ENCODE measurements at places on chromosomes 6 and 20.

DNA sequence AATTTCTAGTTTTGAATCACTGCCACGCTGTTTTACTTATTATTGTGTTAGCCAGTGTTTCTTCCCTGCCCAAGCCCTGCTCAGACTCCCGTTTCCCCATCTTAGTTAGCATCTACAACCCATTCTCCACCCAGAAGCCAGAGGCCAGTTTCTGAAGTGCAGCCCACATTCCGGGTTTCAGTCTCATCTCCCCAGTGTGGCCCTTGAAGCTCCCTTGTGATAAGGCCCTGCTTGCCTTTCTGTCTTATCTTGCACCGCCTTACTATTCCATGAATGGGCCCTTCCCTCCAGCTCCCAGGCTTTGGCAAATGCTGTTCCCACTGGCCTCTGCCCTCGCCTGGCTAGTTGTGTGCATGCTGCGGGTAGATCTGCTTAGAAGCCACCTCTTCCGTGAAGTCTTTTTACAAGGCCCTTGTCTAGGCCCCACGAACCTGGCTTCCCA, 41.1 kb downstream of the TOX2 start:
- no peak for DNase-seq

DNA sequence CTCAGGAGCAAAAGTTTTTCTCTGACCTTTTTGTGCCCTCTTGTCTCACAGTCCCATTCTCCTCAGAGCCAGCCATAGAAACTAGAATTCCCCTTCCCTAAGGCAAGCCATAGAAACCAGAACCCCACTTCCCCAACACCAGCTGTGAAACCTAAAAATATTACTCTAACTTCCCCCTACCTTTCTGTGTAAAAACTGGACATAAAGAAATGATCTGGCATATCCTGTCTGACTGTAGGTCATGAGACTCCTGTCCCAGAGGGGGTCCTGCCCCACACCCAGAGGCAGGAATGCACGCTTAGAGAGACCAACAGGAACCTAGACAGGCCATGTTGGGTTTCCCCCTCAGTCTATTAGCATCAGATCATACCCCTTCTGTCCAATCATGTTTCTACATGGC, 140.6 kb upstream of the SLC22A16 start:
- DNase-seq = no peak

- no peak for DNase-seq
These were observed 148.6 kb upstream of the MAN1A1 start for GRCh38 chr6:119497988-119498727.

DNA sequence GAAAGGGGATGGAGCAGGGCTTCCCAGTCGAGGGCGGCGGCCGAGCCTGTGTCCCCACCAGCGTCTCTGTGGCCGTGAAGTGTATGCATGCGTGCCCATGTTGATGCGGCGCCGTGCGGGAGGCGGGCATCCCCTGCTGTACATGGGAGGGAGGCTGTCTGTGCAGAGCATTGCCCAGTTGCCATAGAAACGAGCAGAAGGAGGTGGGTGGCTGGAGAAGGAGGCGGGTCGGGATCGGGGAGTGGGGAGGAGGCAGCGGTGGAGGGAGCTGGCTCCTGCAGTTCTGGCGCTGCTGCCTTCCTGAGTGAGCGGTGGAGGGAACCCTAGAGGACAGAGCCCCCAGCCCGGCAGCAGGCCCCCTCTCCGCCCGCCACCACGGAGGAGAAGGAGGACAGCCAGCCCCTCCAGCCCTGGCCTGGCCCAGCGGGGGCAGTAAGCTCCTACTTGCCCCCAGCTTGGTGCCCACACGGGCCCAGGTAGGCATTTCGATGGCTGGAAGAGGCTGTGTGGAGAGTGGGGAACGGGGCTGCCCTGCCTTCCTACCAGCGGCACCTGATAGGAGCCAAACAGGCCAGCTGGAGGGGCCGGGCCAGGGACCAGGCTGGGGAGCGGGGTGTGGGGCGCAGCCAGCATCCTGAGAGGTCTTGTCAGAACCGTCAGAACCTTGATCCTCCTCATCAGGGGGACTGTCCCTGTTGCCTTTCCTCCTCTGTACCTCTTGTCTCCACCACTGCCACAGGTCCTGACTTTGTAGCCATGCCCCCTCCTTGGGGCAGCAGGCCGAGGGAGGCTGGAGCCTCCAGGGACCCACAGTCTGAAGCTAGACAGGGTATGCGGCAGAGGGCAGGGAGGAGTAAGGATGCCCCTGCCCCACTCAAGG, 41.3 kb downstream of the SPDEF start:
- no peak for DNase-seq

DNA sequence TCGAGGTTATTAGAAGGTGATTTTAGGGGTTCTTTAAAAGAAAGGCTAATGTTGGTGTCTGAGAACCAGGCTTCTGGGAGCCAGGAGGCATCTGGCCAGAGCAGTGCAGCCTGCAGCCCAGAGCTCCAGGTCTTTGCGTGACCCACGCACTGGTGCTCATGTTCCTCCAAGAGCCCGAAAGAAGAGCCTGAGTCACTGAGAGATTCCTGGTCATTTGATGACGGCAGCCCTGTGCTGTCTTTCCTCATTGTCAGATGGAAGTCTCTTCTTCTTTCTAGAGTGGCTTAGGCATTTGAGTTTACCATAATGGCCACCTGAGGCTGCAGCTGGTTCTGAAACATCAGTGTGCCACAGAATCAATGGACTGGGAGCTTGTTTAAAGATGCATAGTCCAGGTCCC, 46.4 kb downstream of the CD109 start:
- DNase-seq = no peak

- no peak for DNase-seq
These were observed 52.9 kb downstream of the KAT14 start for GRCh38 chr20:18190338-18191233.

GRCh38 chr6:64325093-64325492, 689.5 kb downstream of the PHF3 start:
- DNase-seq = no peak

DNA sequence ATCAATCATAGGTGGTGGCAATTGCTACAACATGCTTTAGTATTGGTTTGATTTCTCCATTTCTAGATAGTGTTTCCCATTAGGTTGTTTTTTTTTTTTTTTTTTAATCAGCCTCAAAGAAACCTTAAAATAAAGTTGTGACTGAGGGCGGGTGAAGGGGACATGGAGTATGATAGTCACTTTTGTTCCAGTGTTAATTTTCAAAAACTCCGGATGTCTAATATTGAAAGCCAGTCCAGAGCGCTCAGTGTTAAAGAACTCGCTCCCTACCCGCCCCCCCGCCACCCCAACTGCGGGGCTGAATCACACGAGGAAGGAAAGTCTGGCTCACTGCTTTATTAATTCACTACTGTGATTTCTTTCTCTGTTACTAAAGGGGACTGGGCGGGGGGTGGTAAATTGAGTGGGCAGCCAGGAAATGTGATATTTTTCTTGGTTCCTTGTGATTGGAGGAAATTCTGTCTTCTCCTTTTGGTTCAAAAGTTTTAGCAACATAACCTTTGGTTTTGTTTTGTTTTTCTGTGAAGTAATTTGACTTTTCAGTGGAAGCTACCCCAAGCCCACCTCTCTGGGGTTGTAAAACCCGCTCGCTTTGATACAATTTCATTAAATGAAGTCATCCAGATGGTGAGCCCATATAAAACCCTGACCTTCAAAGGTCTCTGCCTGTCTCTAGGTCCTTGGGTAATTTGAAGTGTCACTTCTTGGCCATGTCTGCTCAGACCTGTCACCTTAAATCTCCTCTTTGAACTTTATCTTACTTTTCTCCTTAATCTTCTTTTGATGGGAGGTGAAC, 38.0 kb downstream of the TNFAIP3 start:
- DNase-seq = peak; percentile 84

- DNase-seq = no peak
These were observed 307.8 kb downstream of the RNGTT start for GRCh38 chr6:88655586-88655985.

- no peak for DNase-seq
These were observed 46.8 kb upstream of the PXDC1 start for GRCh38 chr6:3798055-3798919.

- DNase-seq = no peak
These were observed 21.6 kb upstream of the BCAS1 start for GRCh38 chr20:54092021-54092420.

- DNase-seq = no peak
These were observed 41.8 kb downstream of the DSTN start for GRCh38 chr20:17611540-17612286.

GRCh38 chr6:36263390-36264000, 6.4 kb upstream of the PNPLA1 start:
- DNase-seq = no peak

GRCh38 chr6:110776413-110776812, 38.9 kb downstream of the CDK19 start:
- DNase-seq = no peak

- no peak for DNase-seq
These were observed 41.0 kb downstream of the ZMYND8 start for GRCh38 chr20:47315339-47316056.

GRCh38 chr6:97778290-97779038, 495.4 kb upstream of the MMS22L start:
- no peak for DNase-seq

- DNase-seq = no peak
These were observed 713.2 kb upstream of the NRSN1 start for GRCh38 chr6:23412770-23413169.

DNA sequence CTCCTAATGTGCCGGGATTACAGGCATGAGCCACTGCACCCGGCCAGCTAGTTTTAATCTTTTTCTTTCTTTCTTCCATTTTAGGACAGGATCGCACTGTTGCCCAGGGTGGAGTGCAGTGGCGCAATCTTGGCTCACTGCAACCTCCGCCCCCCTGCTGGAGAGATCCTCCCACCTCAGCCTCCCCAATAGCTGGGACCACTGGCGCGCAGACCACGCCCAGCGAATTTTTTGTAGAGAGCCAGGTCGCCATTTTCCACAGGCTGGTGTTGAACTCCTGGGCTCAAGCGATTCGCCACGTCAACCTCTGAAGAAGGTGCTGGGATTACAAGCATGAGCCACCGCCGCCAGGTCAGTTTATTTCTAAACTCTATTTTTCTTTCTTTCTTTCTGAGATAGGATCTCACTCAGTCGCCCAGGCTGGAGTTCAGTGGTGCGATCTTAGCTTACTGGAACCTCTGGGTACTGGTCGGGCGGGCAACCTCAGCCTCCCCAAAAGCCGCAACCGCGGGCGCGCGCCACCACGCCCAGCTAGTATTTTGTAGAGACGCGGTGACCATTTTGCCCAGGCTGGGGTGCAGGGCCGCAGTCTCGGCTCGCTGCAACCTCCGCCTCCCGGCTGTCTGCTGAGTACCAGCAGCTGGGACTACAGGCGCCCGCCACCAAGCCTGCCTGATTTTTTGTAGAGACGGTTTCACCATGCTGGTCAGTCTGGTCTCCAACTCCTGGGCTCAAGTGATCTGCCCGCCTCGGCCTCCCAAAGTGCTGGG, 20.0 kb upstream of the LIN28B start:
- DNase-seq = no peak

DNA sequence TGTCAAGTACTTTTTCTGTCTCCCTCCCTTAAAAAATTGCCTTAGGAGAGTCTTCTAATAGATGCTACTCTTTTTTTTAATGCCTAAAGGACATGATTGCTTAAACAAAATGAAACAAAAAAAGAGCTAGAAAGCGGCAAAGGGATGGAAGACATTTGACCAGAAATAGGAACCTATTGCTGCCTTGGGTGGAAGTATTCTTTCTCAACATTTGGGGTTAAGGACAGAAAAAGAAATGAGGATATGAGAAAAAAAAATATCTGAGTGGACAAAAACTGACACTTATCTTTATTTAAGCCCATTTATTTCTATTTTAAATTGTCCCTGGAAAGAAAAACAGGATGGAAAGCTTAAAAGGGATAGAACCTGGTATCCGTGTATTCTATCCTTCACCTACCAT, 664.9 kb upstream of the CITED2 start:
- no peak for DNase-seq

- DNase-seq = no peak
These were observed 525 bp upstream of the MAK start for GRCh38 chr6:10838794-10839333.

DNA sequence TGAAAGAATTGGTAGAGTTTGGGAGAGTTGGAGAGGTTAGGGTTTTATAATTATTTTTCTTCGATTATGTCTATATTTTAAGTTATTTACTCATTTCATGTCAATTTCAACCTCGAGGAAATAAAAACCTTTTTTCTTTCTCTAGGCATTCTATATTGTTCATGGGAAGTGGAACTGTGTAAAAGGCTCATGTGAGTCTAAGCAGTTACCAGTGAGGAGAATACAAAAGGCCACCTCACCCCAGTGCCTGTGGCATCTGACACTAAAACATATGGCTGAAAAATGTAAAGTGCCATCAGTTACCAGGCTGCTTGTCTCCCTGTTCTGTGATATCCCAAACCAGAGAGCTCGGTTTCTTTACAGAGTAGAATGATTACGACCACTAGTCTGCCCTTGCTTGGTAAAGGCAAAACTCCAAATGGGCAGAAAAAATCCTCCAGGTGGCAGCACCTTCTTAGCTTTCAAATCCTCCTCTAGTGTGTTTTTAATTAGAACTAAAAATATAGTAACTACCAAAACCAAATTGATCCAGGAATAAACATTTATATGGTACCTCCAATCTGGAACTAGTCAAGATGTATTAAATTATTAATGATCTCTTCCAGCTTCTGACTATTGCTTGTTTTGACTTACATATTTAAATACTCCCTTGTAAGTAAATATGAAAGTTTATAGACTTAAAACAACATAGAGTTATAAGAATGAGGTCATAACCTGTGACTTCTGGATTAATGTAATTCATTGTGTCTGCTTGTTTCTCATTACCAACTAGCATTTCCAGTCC, 122.6 kb upstream of the MCHR2 start:
- DNase-seq = no peak

DNA sequence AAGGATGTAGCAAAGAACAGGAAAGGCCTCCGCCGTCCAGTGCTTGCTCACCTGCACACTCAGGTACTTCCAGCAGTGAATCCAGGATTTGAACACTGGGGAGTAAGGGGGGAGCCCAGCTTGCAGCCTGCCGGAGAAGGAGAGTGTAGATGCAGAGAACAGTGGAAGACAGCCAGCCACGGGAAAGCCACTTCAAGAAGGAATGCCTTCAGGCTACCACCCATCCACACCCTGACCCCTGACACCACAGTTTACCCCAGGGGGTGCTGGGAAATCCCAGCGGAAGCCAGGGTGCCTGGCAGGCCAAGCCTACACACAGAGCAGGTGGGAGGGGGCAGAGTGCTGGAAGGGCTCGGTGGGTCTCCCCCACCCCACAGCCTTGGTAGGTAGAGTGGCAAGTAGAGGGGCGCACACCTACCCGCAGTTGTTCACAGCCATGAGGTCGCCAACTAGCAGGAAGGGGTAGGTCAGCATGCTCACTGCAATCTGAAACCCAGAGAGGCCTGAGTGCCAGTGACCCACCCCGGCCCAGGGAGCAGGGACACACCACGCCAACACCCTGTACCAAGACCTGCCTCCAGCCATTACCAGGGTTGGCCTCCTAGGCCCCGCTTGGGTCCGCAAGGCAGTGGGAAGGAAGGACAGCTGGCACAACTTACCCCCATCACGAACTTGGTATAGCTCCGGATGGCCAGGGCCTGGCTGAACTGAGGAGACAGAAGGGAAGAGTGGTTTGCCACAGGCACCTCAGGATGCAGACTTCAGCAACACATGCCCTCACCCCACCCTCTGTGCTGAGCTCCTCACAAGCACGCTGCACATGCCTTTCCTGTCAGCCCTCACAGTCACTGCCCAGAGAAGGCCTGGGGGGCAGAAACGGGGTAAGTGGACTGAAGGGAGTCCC, 15.7 kb downstream of the PI16 start:
- DNase-seq = no peak

- no peak for DNase-seq
These were observed 60.8 kb downstream of the OGFRL1 start for GRCh38 chr6:71349395-71349794.

GRCh38 chr6:125910527-125910926, 46.0 kb upstream of the HINT3 start:
- no peak for DNase-seq

- no peak for DNase-seq
These were observed 153.6 kb downstream of the MTHFD1L start for GRCh38 chr6:151018911-151019782.
